ENCODE measurements at places on chromosomes 4 and X.

DNA sequence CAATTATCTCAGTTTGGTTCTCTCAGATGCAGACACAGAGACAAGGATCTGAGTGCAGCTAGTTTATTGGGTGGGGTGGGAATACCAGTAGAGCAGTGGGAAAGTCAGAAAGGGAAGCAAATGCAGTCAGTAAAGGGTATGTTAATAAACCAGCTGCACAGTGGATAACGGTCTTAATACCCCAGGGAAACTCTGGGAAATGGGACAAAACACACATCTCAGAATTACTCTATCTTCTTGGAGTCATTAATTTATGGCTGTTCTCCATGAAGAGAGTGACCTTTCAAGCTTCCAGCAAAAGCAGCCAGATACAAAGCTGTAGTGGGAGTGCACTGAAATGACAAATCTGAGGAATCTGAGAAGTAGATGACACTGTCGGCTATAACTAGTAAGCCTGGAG is 73.3 kb upstream of the NALF2 start:
- no peak for DNase-seq

DNA sequence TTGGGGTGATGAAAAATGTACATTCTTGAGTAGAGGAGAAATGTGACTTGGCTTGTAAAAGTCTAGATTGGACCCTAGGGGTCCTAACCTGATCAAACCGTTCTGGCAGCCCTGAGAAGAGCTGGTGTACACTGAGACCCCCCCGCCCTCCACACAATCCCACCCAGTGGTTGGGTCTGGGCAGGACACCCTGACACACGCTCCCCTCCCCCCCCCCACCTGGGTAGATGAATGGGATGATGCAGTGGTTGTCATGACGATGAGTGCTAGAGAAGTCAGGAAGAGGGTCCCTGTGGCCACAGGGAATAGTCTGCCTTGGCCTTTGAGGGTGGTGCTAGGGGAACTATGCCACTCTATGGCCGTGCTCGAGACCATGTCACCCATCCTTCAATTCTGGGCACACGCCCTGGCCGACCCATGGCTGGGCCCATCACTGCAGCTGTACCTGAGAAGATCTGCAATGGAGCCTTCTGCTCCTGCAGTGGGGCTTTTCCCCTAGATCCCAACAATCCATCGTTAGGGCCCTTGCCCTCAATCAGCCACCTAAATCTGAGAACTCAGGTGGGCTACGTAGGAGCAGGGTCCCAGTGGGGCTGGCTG is 4.4 kb downstream of the CDK16 start:
- no peak for DNase-seq

DNA sequence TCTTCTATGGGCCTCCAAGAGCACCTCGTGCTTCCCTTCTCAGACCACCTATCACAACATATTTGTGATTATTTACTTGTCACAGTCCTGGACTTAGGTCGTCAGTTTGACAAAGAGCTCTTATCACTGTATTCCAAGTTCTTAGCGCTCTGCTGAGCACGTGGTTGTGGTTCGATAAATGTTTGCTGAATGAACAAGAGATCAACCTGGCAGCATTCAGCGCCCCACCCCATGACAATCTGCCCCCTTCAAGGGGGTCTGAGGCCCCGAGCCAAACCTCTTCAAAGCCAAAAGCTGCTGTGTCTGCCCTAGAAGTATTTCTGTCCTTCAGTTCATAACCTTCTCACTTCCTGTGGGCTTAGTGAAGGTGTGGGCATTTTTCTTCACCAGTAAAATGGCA is 15.0 kb downstream of the RPS4X start:
- DNase-seq: no peak

DNA sequence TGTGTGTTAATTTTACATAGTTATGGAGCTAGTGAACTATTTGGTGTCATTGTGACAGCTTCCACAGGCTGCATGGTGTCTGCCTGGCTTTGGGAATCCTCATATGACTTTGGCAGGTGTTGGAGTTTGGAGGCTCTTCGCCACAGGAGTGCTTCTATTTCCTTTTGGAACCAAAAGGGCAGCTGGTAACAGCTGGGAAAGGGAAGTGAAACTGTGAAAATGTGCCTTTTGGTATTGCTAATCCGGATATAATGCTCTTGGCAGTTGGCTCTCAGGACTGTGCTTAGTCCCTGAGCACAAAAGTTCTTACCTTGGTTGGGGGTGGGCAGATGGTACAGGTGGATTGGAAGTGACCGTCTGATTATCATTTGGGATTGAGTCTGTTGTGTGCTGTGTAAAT is 18.1 kb downstream of the OFD1 start:
- DNase-seq: no peak

GRCh38 chr4:136390824-136391223 is 1141.5 kb downstream of the PCDH18 start:
- DNase-seq: no peak

GRCh38 chr4:7945709-7946380 is 6.2 kb upstream of the AFAP1 start:
- DNase-seq: no peak

GRCh38 chr4:128366212-128366611 is 78.6 kb upstream of the PGRMC2 start:
- DNase-seq: no peak

DNA sequence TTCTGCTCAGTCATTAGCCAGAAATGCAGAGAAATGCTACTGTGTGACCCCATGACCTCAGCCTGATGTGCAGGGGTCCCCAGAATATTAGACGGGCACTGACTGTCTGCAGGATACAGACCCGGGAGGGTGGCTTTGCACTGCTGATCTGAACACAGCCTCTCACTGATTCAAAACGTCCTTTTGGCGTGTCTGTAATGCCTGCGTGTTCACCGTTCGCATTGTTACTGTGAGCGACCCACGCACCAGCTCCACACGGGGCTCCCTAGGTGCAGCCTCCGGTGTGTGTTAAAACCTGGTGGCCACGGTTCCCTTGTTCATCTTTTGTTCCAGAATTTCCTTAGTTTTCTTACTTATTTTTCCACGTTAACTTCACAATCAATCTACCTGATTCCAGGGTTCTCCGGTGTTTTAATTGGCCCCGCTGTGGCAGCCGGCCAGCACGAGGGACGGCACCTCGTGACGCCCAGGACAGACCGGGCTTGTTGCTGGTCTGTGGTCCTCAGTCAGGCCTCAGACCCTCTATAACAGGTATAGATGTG is 32.0 kb upstream of the SPON2 start:
- DNase-seq: no peak

DNA sequence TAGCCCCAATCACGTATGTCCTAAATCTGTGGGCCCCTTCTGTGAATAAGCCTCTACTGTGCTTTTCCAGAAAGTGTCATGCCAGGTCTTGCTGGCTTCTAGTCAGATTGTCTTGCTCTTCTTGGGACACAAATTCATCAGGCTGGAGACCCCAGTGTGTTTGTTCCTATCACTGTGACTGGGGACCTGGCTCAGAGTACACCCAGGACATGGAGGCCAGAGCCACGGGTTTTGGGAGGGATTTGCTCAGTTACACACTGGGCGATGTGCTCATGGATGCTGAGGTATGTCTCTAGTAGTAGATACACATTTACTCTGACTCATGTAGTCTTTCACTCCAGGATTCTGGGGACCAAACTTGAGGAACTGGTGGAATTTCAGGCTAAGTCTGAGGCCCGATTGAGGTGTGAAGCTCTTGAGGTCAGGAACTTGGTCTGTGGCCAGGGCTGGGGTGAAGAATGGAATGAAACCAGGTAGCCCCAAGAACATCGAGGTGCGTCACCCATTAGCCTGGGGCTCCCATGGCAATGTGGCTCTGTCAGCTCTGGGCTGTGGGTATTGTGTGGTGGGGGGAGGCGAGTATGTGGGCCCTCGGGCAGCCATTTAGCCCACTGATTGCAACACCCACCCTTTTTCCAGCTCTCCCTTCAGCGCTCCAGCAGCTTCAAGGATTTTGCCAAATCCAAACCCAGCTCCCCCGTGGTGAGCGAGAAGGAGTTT is 7.7 kb downstream of the SASH3 start:
- no peak for DNase-seq

GRCh38 chrX:70016513-70016912 is 33.2 kb downstream of the AWAT2 start:
- no peak for DNase-seq

DNA sequence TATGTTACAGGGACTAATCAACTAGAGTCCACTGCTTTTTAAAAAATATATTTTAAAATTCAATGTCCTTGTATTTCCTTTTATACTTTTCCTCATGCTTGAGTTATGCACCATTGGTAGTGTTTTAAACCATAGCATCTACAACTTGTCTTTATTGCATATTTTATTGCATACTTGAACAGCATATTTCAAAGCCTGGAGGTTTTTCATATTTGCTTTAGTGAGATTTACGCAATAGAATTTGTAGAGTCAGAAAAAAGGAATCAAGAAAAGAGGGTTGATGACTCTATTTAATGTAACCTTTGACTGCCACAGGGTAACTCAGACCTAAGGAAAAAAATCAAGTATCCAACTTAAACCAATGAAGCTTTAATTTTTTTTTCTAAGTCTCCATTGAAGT is 1165.7 kb upstream of the IGFBP7 start:
- no peak for DNase-seq

DNA sequence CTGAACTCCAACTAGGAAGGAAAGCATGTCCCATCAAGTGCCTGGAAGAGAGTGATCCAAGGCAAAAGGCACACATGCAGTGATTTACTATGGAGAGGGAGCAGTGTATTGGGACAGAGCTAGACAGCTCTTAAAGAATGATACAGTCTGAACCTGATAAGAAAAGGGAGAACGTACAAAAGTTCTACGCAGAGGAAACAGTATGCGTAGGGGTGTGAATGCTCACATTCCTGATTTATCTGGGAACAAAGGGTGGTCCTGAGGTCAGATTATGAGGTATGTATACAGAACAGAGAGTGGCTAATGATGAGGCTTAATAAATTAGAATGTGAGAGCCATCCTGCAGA is 12.0 kb downstream of the HS3ST1 start:
- no peak for DNase-seq

- no peak for DNase-seq
These were observed 26.0 kb upstream of the IL15 start for GRCh38 chr4:141610365-141610764.

- no peak for DNase-seq
These were observed 13.1 kb upstream of the G3BP2 start for GRCh38 chr4:75686346-75686745.

GRCh38 chrX:70322784-70323183 is 32.9 kb downstream of the KIF4A start:
- no peak for DNase-seq

DNA sequence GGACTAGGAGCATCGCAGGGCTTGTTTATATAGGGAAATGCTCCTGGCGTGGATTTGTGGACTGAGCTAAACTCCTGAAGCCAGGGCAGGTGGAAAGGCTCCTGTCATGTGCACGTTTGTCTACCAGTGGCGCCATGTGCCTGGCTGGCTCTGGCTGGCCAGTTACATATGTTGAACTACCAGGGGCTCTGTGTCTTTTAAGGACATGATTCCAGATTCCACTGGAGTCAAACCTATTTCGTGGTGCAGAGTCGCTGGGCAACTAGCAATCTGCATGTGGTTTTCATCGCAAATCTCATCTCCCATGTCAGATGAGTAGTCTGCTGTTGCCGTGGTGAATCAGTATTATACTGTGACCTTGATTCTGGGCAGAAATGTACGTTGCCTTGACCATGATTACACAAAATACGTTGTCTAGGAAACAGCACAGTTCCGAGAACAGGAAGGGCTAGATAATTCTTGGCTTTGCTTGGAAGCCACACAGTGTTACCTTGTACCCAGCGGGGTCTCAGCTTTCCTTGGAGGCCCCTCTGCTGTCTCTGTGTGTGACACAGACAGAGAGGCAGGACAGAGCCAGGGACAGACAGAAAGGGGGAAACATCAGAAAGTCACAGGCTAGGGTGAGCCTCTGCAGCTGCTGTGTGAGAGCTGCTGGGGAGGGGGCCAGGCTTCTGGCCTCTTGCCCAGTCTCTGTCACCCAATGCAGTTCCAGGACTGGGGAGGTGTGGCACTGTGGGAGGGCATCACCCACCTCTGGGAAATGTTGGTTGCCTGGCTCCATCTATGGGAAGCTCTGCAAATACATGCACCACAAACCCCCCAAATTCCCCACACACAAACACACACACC is 19.2 kb downstream of the PNMA6E start:
- DNase-seq: no peak

DNA sequence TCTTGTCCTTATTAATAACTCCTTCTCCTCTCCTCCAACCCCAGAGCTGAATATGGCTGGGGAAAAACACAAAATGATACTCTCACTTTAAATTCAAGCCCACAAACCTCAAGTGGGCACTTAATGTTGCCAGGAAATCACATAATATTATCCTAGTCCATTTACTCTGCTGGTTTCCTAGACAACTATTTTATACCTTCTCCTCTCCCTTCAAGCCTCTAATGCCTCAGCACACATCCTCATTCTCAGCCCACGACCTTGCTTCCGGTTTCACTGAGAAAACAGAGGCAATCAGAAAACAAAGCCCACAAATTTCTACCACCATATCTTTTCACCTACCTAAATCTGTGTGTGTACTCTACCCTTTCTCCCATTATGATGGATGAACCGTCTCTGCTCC is 12.1 kb upstream of the CLCN5 start:
- no peak for DNase-seq

- DNase-seq: no peak
These were observed 23.5 kb upstream of the NFKB1 start for GRCh38 chr4:102477657-102478056.

GRCh38 chr4:81966676-81967075 is 407.1 kb downstream of the HNRNPD start:
- no peak for DNase-seq

- no peak for DNase-seq
These were observed 62.8 kb downstream of the KCNIP4 start for GRCh38 chr4:21885770-21886169.

GRCh38 chr4:44872246-44872645 is 145.9 kb upstream of the GNPDA2 start:
- no peak for DNase-seq

GRCh38 chrX:111308039-111308438 is 37.8 kb upstream of the CAPN6 start:
- no peak for DNase-seq

- no peak for DNase-seq
These were observed 5.5 kb downstream of the DDIT4L start for GRCh38 chr4:100184787-100185186.

DNA sequence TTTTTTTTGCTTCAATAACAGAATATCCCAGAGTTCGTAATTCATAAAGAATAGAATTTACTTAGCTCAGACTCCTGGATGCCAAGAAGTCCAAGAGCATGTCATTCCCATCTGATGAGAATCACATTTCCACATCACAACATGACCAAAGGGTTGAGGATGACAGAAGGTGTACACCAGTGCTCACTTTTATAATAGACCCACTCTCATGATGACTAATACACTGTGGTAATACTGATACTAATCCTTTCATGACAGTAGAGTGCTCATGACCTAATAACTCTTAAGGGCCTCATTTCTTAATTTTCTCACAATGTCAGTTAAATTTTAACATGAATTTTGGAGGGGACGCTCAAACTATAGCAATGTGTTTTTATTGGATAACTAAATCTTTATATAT is 69.2 kb downstream of the ZNF732 start:
- DNase-seq: no peak

GRCh38 chr4:44912980-44913379 is 186.6 kb upstream of the GNPDA2 start:
- no peak for DNase-seq

- DNase-seq: no peak
These were observed 24.8 kb downstream of the HMX1 start for GRCh38 chr4:8846826-8847225.
